ENCODE measurements at places on chromosomes 7 and 10. TPM values are rescaled to one million over a fixed set of nuclear protein-coding genes. Genes with fewer than 3 reads are reported as not detected.
A peak's percentile ranks its signal among the peaks of the same experiment; 100 is the strongest.

DNA sequence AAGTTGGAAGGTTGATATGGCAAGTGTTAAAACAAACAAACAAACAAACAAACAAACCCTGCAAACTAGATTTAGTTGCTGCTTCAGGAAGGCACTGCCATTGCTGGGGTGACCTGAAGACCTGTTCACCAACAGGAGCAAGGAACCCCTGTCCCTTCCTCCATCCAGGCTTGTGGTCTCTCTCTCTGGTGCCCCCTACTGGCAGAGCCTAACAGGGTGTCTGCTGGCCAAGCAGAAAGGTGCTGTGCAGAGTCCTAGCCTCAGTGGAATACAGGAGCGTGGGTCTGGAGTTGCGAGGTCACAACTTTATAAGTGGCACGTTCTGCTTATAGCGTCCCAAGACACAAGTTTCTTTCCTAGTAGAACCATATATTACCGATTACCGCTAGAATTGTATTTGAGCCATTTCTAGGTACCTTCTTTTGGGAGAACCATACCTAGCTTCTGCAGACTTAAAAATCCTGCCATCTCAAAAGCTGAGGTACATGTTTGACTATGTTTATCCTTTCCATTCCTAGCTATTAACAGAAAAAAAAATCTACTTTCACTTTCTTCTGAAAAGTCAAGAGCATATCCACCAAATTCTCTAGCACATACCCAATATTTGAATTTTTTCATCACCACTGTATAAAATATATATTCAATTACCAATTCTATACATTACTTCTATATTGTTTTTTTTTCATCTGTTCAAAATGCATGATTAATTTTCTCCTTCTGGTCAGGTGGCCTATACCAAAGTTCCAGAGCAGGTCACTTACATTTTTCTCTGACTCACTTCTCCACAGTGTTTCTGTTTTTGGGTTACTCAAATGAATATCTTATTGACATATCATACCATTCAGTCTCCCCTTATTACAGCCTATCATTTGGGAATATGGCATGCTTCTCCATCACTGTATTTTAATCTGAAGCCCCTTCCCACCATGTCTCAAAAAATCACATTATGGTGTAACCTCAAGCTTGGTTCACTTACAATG is 29.1 kb upstream of the CALD1 start:
- no peak for DNase-seq

- no peak for DNase-seq
Observed at GRCh38 chr10:124233546-124234138, 140.2 kb upstream of the CHST15 start.

DNA sequence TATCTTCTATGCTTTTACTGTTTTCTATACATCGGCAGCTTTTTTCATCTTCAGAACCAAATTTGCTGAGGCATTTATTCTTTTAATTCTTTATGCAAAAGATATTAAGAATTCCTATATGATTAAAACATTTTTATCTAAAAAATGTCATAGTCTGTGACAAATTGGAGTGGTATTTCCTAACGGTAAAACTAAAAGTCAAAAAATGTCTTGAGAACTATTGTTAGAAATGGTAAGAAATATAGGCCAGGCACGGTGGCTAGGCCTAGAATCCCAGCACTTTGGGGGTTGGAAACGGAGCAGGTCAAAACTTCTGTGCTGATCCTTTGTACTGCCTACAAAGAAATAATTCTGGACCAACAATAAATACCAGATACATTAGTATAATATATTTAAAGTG is 57.7 kb upstream of the PRR15 start:
- DNase-seq, result no peak

GRCh38 chr7:101058355-101058754 is 26.9 kb upstream of the TRIM56 start:
- no peak for DNase-seq

DNA sequence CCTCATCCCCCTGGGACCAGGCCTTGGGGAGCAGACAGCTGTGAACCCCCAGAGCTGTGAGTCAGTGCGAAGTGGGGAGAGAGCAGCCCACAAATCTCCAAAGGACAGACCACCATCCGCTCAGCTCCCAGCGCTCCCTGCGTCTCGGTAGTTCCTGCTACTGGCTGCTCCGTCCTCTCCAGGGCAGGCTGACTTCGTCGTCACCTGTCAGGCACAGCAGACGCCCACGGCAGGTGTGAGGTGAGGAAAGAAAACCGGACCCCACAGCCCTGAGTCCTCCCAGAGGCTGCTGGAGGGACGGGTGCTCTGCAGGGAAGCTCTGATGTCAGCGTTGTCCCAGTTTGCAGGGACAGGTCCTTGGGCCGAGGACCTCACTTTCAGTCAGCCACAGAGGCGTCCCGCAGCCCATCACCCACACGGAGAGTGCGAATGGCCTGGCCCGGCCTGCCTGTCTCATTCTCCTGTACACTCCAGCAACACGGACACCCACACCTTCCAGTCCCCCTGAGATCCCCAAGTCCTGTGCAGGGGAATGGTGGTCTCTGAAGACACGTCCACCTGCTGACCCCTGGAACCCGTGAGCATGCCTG is 95.2 kb downstream of the DNAJB6 start:
- no peak for DNase-seq

- no peak for DNase-seq
Observed at GRCh38 chr7:2483494-2483893, 7.3 kb upstream of the GRIFIN start.

- no peak for DNase-seq
Observed at GRCh38 chr7:140676306-140676705, 3.6 kb downstream of the ADCK2 start.

DNA sequence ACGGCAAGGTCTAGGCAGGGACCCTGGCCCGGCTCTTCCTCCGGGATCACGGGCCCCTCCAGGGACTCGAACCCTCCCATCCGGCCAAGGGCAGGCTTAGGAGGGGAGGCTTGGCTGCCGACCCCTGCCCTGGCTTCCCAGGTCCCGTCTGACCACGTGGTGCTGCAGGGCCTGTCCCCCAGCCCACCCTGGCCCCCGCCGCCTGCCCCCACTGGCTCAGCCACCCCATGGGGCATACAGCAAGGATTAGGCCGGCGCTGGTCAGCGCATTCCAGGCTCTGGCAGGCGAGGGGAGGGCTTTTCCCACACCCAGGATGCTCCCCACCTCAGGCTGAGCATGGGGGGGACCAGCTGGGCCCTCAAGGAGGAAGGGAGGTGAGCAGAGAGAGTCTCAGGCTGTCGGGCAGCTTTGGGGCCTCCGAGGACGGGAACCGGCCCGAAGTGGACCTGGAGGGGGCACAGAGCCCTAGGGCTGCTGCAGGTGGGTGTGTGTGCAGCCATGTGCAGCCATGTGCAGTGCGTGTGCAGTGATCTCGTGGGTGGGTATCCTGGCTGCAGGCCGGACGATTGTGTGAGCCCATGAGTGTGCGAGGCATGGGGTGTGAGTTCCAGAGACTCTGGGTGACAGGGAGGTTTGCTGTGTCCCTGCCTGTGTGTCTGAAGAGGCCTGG is 713 bp upstream of the GRIFIN start:
- DNase-seq, result no peak

DNA sequence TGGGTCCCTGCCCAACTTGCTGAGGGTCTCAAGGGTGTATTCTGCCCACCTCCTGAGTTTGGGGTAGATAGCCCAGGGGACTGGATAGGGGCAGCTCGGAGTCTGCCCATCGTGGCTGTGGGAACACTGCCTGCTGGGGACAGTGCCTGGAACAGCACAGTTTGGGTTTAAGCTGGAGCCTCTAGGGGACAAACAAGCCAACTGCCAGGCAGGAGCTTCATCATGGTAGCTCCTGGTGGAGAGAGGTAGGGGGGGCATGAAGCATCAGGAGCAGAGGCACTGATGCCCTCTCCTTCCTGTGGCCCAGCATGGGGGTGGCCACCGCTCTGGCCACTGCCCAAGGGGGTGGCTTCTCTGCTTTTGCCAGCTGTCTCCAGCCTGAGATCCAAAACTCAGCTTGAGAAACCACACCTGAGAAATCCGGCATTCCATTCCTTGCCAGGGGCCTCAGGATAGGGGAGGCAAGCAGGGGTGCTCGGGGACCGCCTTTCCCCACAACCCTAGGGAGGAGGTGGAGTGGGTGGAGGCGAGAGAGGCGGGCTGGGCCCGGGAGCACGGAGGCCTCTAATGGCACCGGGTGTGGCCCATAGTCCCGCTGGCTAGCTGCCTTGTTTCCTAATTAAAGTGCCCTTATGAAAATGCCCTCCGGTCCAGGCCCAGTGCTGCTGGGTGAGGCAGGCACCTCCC is 47.6 kb downstream of the UNC5B start:
- DNase-seq, result no peak

DNA sequence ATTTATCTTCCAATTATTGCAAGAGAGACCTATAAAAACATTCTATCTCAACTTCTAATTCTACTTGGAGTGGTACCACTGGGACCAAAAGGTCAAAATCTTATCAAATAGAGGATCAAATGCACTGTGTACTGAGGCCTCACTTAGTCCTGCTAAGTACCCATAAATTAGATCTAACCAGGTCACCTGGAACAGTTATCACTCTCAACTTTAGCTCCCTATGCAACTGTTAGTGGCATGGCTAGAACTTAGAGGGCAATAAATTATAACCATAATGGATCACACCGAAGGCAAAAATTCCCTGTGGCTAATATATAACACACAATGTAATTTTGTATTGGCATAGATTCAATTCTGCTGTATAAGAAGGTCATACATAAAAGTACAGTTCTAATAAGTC is 428.9 kb downstream of the PCDH15 start:
- no peak for DNase-seq

- no peak for DNase-seq
Observed at GRCh38 chr10:61708846-61709245, 46.1 kb downstream of the CABCOCO1 start.

DNA sequence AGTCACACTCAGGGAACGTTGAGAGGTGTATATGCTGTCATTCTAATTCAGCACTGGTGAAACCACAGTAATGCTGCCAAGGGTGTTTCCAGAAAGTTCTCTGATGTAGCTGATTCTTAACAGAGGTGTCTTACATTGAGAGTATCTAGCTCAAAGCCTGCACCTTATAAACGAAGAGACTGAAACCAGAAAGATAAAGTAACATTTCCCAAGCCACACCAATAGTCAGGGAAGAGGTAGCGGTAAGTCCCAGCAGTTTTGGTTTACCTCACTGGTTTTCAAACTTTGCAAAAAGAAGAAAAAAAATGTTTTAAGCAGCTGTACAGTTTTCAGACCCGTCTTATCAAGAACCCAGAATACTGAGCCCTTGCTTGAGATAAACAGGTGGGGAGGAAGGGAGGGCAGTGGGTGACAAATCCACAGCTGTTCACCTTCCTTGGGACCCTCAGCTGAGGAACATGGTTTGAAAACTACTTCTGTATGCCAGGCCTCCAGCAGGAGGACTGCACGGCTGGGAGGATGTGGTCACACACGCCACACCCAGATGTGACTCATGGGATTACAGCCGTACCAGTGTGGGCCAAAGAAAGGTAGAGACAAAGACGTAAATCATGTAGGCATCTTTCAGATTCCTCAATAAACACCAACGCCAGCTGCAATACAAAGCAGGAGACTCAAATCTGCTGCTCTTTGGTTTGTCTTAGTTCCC is 63.9 kb upstream of the GSDME start:
- peak; percentile 97 for DNase-seq

GRCh38 chr7:47901542-47901941 is 46.7 kb downstream of the PKD1L1 start:
- no peak for DNase-seq

- no peak for DNase-seq
Observed at GRCh38 chr7:11274074-11274473, 300.4 kb downstream of the PHF14 start.

DNA sequence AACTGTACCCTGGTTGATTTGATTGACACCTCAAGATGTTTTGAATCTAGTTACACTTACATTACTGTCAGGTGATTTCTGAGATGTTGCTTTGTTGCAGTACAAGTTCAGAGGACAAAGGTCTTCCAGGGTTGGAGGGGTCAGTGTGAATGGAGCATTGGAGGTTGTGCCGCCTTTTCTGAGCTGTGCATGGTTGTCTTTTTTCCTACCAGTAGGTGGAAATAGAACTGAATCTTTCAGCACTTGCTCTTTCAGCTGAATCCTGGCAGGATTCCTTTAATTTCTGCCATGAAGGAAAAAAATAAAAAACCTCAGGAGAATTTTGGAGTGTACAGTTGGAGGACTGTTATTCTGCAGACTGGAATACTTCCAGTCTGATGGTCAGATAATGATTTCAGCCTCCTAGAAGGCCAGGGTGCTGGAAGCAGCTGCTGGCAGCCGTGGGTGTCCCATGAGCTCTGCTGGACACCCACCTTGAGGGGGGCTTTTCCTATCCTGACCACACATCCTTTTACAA is 82.7 kb downstream of the PLCE1 start:
- no peak for DNase-seq

- DNase-seq, result no peak
Observed at GRCh38 chr10:27637601-27638000, 108.0 kb downstream of the MKX start.

DNA sequence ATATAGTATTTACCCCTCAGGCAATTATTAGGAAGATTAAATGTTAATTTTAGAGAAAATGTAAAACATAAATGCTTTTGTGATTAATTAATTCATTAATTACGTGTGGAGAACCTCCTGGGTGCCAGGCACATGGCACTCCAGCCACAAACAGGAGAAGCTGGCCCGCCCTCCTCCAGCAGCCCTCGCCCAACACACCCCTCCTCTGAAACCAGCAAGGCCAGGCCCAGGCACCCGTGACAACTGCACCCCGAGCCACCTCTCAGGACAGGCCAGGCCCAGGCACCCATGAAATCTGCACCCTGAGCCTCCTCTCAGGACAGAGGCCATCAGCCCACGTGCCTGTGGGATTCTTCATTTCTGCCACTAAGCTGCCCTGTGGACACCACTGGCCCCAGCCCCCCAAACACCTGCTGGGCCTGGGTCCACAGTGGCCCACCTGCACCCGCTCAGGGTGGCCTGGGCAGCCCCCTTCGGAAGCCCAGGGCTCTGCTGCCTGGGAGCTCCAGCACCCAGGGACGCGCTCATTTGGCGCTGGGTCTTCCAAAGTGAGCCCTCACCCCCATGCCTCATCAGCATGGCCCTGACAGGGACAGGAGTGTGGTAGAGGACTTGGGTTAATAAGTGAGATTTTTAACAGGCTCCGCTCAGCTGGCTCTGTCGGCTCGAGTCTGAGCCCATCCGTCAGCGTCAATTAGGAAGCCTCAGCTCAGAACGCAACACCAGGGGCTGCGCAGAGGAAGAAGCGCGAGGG is 482.1 kb downstream of the DNAJB6 start:
- DNase-seq, result no peak

GRCh38 chr10:86325158-86325557 is 41.4 kb downstream of the GRID1 start:
- DNase-seq, result no peak

- no peak for DNase-seq
Observed at GRCh38 chr7:20293336-20293735, 37.4 kb upstream of the ITGB8 start.

GRCh38 chr7:15358112-15358511 is 203.7 kb downstream of the AGMO start:
- DNase-seq, result no peak

TMEM236 gene
- not detected for polyA plus RNA-seq

MKX gene
- polyA plus RNA-seq, result not detected

LRRC4 gene
- polyA plus RNA-seq, result 0.08 TPM

CASTOR2 gene
- polyA plus RNA-seq, result 0.46 TPM

GIMAP7 gene
- not detected for polyA plus RNA-seq

DMBT1 gene
- 0.02 TPM for polyA plus RNA-seq
